ENCODE measurements at places on chromosomes 11 and 22.

GRCh38 chr11:9203691-9204311 lies 61.3 kb downstream of the DENND5A start:
- no peak for DNase-seq

DNA sequence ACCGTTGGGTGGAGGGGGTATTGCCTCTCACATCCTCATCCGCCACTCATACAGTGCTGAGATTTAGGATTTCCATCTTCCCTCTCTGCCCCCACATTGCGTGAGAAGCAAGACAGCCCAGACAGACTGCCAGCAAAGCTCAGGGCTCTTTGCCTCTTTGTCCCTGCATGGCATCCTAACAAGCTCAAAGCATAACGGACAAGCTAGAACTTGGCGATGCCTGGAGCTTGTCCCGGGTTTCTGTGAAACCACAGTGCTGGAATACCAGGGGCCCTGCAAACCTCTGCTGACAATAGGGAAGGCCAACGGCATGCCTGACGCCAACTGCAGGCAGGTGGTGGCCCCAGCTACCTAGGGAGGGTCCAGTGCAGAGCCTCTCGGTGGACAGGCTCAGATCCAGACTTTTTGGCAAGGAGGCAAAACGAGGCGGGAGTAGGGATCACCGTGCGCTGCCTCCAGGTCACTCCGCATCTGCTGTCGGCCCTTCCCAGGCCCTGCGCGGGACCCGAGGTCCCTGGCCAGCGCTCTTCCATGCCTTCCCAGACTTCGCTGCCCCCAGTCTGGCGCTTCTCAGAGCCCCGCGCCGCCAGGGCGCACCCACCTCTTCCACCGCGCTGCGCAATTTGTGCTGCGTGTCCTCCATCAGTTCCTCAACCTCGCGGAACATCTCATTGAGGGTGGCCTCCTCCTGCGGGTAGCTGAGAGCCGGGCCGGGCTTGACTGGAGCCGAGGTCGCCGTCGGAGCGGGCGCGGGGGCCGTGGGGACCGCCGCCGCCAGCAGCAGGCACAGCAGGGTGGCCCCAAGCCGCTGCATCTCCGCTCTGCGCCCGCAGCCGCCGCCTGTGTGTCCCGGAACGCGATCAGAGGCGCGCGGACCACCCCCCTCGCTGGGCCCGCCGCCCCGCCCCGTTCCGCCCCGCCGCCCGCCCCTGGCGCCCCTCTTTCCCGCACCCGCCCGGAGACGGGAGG lies at the start of gene DKK3:
Gene DKK3, minus strand, starts transcription at position 858 of the 969 bp plus-strand sequence. Its CDS starts 44 bp downstream, at position 814.
- peak; percentile 64 for DNase-seq

DNA sequence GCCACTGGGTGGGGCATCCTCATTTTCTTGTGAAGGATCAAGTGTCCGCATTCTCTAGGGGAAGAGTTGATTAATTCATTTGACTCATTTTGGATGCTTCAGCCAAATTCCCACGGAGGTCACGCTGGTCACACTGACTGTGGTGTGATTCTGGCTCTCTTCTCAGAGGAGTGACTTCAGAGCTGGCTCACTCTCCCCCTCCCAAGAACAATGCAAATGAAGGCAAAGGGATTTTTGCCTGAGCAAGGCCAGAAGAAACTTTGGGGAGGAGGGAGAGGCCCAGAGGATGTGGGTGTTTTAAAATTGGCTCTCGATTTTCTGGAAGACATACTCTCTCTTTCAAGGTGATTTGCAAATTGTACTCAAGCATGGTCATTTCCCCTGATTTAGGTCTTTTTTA lies 51.1 kb upstream of the LMO2 start:
- DNase-seq, result peak; percentile 46

GRCh38 chr22:30538280-30538679 lies 8.3 kb downstream of the SEC14L6 start:
- DNase-seq, result no peak

Data from left ventricle myocardium superior (tissue), 1 donor.